ENCODE measurements at places on chromosomes 4 and X.
A peak's percentile ranks its signal among the peaks of the same experiment; 100 is the strongest.

GRCh38 chrX:63128509-63128908 lies 222.6 kb downstream of the SPIN4 start:
- DNase-seq: peak; percentile 1

GRCh38 chr4:154626793-154627484 lies 14.5 kb upstream of the FGG start:
- peak; percentile 32 for DNase-seq

DNA sequence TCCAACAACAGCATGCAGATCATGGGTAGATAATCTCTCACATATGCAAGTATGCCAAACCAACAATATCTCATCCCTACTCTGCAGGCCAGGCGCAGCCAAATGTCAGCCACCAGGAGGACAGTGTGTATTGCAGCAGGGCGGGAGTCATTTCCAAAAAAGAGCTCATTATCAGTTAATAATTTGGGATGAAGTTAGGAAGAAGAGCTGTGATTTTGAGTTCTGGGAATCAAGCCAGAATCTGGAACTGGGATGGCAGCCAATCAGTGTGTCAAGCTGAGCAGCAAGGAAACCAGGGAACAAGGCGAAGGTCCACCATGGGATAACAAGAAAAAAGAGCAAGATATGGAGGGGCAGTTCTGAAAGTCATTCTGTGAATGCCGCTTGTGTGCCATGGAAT lies 88.2 kb upstream of the CAMK2D start:
- no peak for DNase-seq

DNA sequence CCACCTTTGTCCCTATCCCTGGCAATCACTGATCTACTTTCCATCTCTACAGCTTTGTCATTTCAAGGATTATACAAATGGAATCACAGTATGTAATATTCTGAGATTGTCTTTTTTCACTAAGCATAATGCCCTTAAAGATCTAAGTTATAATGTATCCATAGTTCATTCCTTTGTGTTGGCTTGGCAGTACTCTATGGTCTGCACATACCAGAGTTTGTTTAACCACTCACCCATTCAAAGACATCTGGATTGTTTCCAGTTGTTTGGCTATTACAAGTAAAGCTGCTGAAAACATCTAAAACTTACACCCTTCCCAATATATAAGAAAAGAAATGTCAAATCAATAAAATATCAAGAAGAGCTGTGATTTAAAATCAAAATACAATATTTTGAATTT lies 26.0 kb upstream of the AWAT1 start:
- no peak for DNase-seq

DNA sequence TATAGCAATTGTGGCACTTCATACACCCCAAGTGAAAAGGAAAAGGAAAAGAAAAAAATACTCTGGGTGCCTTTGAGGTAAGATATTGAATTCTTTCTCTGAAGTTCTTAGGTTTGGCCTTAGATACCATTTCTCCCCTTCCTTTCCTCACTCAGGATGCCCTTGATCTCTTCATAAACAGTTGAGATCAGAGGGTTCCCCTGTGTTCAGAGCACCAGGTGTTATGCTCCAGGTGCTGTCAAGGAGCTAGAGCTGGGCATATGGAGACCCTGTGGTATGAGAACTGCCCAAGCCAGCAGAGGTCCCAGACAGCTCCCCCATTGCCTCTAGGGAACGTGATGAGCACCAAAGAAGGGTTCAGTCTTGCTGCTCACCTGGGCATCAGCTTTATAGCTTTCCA lies 17.1 kb upstream of the CD40LG start:
- no peak for DNase-seq

DNA sequence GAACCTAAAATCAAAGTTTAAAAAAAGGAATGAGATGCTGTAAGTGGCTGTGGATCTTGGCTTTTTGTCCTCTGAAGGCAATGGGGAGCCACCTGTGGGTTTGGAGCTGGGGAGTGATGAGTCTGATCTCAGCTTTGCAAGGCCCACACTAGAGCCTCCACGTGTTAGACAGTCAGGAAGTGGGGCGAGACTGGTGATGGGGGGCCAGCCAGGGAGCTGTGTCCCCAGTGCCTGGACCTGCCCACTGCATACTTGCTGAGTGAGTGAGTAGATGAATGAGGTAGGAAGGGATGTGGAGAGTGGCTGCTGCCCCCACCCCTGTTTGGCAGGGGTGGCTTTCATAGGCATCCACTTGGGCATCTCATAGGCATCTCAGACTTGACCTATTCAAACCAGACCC lies 84.0 kb downstream of the NHSL2 start:
- DNase-seq: no peak

DNA sequence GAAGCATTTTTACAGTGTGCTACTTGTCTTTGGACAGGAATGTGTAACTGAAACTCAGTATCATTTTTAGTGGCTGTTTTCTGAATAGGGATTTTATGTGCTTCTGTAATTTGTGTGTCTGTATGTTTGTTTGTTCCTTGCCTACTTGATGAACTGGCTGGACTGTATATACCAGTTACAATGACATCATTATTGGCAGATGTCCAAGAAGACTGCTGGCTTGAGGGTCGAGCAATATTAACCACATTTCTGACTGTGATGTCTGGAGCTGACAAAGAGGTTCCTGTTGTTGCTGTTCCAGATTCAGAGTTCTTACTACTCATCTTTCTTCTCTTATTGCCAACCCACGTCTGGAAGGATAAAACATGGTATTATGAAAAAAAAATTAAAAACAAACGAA lies 33.0 kb downstream of the HDX start:
- peak; percentile 63 for DNase-seq

DNA sequence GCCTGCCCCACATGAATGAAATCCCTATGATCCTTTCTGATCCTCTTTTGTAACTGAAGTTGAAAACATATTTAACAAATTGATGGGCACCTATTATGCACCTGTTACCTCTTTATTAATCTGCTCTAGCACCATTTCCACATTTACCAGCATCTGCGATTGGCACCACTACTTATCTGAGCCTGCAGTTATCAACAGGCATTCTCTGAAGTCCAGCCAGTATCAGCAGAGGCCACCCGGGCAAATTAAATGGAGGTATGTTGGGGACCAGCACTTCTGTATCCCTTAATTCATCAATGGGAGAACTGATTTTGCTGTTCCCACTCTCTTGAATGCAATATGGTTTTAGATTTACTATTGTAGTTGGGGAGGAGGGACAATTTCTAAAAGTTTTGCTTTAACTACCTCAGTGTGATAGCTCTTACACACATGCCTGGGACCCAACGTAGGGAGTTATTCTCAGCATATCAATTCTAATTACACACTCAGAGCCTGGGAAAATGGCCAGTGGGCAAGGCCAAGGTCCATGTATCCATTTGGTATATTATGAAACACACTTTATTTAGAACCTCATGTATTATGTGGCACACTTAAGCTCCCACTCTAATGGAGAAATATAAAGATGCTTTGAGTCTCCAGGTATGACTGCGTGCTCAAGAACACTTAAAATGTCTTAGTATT lies 1927.1 kb upstream of the PCDH7 start:
- no peak for DNase-seq

DNA sequence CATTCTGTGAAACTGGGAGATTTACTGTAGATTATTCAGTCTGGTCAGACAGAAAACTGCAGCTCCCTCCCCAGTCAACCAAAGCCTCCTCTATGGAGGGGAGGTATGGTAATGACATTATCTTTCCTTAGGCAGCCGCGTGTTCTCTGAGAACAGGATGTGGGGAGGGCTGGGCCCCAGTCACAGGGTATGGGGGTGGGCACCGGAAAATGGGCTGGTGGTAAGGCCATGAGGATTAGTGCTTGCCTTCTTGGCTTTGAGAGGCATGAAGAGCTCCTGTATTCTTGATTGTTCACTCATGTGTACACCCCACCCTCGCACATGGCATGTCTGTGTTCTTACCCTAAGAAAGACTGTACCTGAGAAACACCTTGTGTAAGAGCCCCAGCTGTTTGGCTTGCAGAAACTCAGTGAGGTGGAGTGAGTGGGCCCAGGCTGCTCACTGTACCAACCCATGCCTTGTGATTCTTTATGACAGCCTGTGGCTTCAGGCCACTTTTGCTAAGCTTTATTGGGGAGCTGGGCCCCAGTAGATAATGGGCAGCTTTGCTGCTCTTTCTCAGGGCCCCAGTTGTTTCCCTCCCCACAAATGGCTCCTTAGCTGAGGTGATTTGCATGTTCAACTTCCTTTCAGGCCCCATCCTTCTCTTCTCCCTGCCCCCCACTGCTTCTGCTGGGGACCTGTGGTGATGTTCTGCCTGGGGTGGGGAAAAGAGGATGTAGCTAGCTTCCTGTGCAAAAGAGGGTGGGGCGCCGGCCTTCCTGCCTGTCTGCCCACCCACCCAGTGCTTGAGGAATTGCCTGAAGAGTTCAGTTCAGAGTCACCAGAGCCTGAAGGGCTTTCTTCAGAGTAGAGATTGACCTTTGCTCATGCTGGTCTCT lies 30.7 kb downstream of the MSN start:
- DNase-seq: no peak

DNA sequence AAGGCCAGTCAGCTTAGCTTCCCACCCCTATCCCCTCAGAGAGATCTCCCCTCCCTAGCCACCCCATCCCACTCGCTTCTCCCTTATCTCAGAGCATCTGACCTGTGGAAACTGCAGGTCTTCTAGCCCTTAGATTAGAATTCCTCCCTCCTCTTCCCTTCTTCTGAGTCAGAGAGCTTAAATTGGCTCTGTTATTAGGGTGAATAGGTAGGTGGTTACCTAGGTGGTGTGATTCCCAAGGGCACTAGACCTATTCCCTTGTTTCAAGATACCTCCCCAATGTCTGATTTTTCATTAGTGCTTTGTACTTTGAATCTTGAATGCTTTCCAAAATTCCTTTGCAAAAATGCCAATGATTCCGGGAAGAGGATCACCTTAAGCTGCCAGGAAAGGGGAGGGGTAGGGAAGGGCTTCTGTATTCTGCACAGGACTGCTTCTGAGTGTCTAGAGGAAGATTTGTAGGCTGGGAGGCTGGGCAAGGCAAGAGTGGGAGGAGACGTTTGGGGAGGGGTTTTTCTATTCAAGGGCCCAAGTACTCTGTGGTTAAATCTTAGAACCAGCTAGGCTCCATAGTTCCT lies 24.5 kb upstream of the MSN start:
- DNase-seq: no peak

DNA sequence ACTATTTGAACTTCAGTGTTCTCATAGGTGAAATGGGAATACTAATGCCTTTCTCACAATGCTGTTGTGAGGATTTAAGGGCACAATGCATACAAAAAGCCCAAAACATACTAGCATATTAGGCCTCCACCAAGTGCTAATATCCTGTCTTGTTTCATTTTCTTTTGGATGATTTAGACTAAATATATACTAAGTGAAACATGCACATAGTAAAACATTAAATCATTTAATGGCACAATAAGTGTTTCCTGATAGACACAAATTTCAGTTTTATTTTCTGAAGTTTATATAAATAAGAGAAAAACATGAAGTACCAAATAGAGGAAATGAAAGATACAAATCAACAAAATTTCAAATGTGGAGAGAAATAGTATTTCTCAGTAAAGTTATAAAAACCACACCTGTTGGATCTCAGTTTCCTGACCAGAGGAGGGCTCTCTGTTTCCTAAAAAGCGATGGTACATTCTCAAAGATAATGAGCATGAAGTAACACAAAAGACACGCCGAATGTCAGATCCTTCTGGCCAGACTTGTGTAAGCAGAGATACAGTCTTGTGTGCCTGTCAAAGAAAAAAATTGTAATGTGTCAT lies 25.1 kb downstream of the DDX60 start:
- DNase-seq: no peak

DNA sequence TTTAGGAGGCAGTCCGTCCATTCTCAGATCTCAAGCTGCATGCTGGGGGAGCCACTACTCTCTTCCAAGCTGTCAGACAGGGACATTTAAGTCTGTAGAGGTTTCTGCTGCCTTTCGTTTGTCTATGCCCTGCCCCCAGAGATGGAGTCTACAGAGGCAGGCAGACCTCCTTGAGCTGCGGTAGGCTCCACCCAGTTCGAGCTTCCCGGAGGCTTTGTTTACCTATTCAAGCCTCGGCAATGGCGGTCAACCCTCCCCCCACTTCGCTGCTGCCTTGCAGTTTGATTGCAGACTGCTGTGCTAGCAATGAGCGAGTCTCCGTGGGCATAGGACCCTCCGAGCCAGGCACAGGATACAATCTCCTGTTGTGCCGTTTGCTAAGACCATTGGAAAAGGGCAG lies 10.7 kb upstream of the ADH5 start:
- DNase-seq: no peak

- DNase-seq: no peak
Observed at GRCh38 chr4:110091434-110092140, 106.8 kb downstream of the ELOVL6 start.

DNA sequence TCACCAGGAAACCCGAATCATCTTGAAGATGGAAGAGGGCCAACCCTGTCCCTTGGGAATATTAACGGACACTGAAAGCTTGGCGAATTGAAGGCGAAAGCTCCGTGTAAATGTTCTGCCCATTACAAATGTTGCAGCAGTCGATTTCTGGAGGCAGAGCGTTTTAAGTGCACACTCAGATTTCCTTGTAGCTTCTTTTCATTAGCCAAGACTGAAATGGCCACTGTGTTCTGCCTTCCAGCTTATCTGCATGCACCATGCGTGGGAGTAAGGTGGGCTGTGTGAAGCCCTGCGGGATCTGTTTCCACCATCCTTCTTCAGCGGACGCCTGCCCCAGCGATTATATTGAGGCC lies 1.3 kb downstream of the SMIM20 start:
- DNase-seq: no peak

DNA sequence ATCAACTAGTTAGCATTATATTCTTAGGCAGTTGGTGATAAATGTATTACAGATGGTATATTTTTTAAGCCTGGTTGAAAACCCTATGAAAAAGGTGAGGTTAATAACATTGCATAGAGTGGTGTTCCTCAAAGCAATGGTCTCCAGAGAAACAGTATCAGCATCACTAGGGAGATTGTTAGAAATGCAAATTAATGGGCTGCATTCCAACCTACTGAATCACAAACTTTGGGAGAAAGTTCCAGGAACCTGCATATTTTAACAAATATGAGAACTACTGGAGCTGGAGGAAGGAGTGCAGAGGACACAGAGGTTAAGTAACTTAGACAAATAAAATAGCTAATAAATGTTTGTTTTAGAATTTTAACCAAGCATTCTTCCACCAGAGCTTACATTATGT lies 166.9 kb upstream of the PCDH10 start:
- no peak for DNase-seq

Data from NCI-H1105 treated with DMSO at 0.1 percent for 48 hours (cell line).